ENCODE measurements at places on chromosomes 16 and 17.

DNA sequence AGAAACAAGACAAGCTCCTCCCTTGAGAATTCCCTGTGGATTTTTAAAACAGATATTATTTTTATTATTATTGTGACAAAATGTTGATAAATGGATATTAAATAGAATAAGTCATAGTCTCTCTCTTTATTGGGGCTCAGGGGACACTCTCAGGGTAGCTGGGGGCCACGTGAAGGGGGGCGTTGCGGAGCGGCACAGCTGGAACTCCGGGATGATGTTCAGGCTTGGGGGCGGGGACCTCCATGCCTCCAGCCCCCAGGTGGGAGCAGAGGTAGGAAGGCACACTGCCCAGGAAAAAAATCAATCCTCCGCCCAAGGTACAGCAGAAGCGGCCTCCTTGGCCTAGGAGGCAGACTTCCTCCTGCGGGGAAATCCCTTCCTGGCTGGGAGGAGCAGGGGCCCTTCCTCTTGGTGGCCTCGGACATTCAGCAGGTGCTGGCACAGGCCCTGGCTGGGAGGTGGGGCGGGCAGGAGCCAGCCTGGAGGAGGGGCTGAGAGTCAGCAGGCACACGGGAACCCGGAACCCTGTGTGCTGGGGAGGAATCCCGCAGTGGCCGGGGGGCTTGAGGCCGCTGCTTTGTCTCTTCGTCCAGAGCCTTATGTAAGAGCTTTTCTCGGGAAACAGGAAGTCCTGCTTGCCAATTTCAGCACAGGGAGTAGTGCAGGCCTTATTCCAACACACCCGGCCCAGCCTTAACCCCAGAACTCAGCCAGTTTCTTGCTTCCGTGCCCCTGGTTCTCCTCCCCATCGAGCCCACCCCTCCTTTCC lies 591 bp upstream of the TNFSF13 start:
- DNase-seq: no peak

- DNase-seq: no peak
Observed at GRCh38 chr17:46832331-46832821, 13.9 kb upstream of the WNT3 start.

DNA sequence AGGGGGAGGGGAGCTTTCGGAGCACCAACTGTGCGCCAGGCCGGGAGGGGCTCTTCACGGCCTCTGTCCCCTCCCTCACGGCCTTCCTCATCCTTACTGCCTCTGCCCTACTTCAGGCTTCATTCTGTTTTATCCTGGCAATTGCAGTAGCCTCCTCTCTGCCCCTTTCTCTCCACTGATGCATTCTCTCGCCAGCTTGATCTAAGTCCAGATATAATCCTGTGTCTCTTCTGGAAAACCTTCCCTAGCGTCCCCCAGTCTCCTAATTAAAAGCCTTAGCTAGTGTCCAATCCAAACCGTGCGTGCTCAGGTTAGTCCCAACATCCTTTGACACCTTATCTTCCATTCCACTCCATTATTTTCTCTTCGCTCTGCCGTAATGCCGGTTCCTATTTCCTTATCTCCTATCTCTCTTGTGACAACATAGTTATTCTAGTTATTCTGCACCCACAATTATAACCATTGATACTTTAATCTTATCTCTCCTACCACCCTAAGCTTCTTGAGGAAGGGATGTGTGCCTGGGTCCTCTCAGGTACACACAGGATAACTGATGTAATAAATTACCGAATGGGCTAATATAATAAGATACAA lies 869 bp downstream of the ZNF48 start:
- no peak for DNase-seq

DNA sequence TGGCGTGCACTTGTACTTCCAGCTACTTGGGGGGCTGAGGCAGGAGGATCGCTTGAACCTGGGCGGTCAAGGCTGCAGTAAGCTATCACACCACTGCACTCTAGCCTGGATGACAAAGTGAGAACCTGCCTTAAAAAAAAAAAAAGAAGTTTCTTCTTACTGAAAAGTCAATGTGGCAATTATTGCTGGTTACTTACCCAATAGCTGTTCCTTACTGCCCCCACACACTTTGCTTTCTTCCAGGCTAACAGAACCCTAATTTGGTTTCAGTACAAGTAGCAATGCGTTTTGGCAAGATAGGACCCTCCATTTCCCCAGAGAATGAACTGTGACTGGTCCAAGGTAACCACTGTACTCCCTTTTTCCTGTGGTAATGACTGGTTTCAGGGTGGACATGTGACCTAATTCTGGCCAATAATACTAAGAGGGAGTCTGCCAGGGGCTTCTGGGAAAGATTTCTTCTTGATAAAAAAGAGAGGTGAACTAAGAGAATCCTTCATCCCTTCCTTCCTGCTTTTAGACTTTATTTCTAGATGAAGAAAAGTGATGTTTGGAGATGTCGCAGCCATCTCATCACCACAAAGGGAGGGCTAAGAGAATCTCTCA lies 58.8 kb upstream of the MSI2 start:
- no peak for DNase-seq

- DNase-seq: no peak
Observed at GRCh38 chr16:82047787-82048186, 12.7 kb downstream of the HSD17B2 start.

DNA sequence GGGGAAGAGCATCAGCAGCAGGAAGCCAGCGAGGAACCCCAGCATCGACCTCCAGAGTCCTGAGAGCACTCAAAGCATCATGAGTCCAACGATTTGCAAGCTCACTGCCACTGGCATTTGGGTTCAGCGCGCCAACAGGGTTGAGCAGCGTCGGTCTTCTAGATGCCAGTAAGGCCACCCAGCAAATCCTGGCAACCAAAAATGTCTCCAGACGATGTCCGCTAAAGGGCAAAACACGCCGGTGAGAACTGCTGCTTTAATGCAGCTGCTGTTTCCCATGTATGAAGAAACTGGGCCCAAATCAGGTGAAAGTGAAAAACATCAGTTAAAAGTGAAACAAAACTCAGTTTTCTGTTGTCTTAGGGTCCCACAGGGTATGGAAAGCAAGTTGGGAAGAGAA lies 70.2 kb downstream of the ANKRD11 start:
- DNase-seq: no peak

GRCh38 chr17:58059141-58059540 lies 24.1 kb upstream of the DYNLL2 start:
- no peak for DNase-seq

GRCh38 chr16:3997231-3997841 lies 116.8 kb upstream of the CREBBP start:
- DNase-seq: no peak

- DNase-seq: no peak
Observed at GRCh38 chr17:50150354-50151040, at the start of gene PPP1R9B. PPP1R9B (minus strand) TSS chr17:50150677; CDS start chr17:50150513, 164 bp downstream.

DNA sequence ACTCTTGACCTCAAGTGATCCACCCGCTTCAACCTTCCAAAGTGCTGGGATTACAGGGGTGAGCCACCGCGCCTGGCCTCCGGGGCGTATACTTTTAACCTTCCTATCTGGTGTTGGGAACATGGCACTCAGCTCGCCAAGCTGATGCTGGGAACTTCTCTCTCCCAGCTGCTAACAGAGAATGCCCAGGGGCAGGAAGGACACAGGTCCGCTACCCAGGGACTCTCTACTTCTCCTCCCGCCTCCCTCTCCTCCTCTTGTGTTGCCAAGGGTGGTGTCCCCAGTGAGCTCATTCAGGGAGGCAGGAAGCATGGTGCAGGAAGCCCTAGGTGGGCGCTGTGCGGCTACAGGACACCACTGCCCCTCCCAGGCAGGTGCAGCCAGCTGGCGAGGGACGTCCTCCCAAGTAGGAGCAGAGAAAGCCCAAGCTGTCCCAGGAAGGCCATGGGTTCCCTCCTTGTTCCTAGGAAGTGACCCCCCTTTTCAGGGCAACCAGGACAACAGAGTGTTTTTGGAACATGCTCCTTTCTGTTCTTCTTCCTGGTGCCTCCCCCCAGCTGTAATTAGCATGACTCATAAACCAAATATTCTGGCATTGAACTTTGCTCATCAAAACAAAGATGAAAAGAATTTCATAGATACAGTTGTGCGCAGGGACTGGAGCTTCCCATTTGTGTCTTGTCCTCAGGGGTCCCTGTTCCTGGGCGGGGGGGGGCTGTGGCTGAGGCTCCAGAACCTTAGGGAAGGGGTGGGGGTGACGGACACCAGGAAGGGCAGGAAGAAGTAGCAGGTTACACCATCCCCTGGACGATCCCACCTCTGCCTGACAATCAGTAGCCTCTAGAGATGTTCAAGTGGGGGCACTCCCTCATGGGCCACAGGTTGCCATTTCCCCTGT lies 2.7 kb downstream of the C1QTNF1 start:
- no peak for DNase-seq

- no peak for DNase-seq
Observed at GRCh38 chr17:21525464-21526130, 149.4 kb downstream of the KCNJ12 start.

- peak; percentile 32 for DNase-seq
Observed at GRCh38 chr16:22188595-22189442, 17.3 kb upstream of the EEF2K start.

GRCh38 chr17:41682631-41683030 lies 6.1 kb upstream of the EIF1 start:
- no peak for DNase-seq

DNA sequence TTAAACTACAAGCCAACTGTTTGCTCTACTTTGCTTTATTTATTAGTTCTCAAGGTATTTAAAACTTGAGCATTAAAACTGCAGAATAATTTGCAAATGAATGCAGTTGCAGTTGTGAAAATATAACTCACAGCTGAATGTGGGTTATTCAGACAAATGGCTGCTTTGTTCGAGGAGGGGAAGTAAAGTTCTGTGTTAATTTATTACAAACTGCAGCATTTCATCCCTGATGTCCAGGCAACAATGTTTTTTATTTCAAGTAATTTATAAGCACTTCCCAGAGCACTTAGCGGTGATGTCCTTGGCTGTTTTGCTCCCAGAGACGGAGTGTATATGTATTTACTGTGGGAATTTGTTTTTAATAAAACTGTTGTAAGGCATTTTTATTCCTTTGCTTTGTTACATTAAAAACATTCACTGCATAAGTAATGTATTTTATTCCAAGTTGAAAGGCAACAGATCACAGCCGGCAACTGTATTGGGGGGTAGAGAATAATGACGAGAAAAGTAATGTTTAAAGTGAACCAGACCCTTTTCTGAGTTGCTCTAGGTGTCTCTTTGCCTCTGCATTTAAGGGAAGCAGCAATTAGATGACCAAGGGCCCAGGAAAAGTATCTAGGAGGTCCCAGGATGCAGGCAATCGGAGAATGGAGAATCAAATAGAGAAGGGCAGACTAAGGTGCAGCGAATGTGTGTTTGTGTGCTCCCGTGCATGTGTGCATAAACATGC lies 291.2 kb upstream of the SALL1 start:
- no peak for DNase-seq

- DNase-seq: no peak
Observed at GRCh38 chr17:7001318-7001961, 5.6 kb downstream of the ALOX12 start.

DNA sequence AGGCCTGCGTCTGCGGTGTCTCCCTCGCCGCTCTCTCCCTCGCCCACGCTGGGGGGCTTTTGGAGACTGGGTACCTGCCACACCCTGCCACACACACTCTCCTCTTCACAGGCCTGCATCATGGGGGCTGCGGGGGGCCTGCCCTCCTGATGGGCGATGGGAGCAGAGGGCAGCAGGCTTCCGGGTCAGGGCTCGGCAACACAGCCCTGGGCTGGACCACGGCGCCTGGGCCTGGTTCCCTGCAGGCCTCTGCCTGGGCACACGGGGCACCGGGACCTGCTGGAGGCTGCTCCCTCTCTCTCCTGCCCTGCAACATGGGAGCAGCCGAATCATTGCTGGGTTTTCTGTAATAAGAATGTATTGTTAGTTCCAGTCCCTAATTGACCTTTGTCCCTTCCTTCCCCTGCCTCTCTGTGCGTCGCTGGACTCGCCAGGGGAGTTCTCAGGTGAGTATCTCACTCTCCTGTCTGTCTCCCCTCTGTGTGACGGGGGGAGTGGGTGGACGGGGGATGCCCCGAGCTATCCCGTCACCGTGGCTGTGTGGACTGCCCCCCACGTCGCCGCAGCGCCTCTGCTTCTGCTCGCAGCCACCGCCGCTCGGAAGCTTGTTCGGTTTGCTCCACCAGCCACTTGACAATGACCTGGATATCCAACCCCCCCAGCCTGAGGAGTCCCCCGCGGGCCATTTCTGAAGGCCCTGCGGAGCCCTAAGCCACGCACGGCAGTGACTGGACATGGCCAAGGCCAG lies 13.5 kb downstream of the NME3 start:
- no peak for DNase-seq

DNA sequence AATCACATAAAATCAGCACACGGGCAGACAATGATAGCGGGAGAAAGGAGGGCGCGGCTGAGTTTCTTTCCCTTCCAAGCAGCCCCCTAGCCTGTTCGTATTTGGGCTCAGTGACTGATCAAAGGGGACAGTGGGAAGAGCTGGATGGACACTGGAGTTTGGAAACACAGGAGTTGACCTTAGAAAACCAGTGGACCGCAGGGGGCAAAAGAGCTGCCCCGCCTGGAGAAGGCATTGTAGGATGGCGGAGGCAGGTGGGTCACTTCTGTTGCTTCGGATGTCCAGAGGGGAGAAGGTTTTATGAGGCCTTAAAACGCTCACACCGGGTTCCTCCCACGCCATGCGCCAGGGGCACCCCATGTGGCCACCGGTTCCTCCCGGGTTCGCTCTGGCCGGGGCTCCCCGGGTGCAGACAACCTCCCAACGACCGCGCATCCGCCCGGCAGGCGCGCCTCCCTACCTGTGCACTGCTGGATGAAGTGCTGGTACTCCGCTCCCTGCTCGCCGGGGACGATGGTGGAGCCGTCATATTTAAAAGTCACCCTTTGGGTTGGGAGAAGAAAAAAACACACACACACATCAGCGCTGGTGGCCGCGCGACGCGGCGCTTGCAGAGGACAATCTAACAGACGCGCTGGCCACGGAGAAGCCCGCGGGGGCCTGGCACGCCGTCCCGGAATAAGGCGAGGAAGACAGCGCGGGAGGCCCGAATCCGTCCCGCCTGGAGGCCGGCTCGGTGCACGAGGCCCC lies 662 bp downstream of the COTL1 start:
- no peak for DNase-seq

GRCh38 chr17:41965694-41966462 lies 717 bp upstream of the CNP start:
- peak; percentile 41 for DNase-seq

DNA sequence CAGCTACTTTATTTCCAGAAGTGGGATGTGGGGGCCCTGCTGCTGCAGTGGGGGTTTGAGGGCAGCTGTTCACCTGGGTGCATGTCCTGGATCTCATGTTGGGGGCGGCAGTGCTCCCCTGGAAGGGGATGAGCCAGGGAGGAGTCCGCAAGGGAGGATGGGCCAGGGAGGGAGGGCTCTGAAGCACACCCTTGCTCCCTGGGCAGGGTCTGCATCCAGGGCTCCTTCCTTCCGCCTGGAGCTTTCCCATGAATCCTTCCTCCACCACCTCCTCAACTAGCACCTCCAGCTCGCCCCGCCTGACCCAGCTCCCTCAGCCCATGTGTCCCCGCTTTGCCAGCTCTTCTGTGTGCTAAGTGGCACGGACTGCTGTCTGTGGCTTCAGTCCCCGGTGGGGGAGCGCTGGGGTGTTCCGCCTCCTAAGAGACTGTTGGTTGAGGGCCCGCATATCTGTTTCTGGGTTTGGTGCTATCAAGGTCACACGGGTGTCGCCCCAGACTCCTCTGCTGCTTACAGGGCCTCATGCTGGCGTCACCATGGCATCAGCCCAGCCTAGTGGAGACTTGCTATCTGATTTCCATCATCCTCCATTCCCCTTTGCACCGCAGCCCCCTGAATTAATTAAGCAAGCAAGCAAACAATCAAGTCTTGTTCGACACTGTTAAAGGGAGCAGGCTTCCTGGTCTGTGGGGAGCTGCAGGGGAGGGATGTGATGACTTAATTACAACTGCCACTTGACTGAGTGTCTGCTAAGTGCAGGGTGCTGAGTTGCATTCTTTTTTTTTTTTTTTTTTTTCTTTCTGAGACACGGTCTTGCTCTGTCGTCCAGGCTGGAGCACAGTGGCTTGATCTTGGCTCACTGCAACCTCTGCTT lies 71.8 kb downstream of the PRKCA start:
- peak; percentile 49 for DNase-seq

All from stimulated activated CD8-positive, alpha-beta memory T cell treated with anti-CD3 and anti-CD28 coated beads, Interleukin-4, amount 100 ng/mL, for 1 hour (primary cell).